ENCODE measurements at places on chromosomes 7 and 10.

GRCh38 chr7:39587393-39587792, 21.2 kb downstream of the YAE1 start:
- peaks cover 47% of the 10 kb centered on the region for H3K4me1 ChIP-seq
- no peak overlapping the region for H3K27ac ChIP-seq
- peaks cover 2% of the 10 kb centered on the region for H3K27me3 ChIP-seq
- no peak for DNase-seq

GRCh38 chr7:79434867-79435266, 18.6 kb downstream of the MAGI2 start:
- H3K36me3 ChIP-seq = no peaks in the 10 kb centered on the region
- DNase-seq = no peak
- no peak overlapping the region for H3K4me3 ChIP-seq
- no peak overlapping the region for H3K27ac ChIP-seq
- no peaks in the 10 kb centered on the region for H3K4me1 ChIP-seq

DNA sequence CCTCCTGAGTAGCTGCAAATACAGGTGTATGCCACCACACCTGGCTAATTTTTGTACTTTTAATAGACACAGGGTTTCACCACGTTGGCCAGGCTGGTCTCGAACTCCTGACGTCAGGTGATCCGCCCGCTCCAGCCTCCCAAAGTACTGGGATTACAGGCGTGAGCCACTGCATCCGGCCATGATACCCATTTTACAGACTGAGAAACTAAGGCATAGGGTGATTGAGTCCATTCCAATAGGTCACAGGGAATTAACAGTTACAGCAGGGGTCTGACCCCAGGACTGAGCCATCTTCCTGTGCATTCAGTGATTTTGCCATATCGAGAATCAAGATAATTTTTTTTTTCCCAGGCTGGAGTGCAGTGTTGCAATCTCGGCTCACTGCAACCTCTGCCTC, 12.3 kb upstream of the CTBP2 start:
- H3K36me3 ChIP-seq = no peaks in the 10 kb centered on the region
- peaks cover 12% of the 10 kb centered on the region for H3K27me3 ChIP-seq
- no peak overlapping the region for H3K4me3 ChIP-seq
- no peak overlapping the region for H3K27ac ChIP-seq
- no peaks in the 10 kb centered on the region for H3K4me1 ChIP-seq

GRCh38 chr10:105681051-105681450, 1040.0 kb downstream of the SORCS3 start:
- no peak overlapping the region for H3K27ac ChIP-seq
- no peak overlapping the region for H3K4me3 ChIP-seq
- no peak for DNase-seq

- H3K4me1 ChIP-seq = no peaks in the 10 kb centered on the region
- H3K27ac ChIP-seq = no peak overlapping the region
- DNase-seq = no peak
- peaks cover 3% of the 10 kb centered on the region for H3K27me3 ChIP-seq
- H3K4me3 ChIP-seq = no peak overlapping the region
- no peaks in the 10 kb centered on the region for H3K36me3 ChIP-seq
These were observed 226.3 kb upstream of the NPVF start for GRCh38 chr7:25454562-25455041.

GRCh38 chr7:44376429-44377133, 51.2 kb upstream of the CAMK2B start:
- H3K27ac ChIP-seq = no peak overlapping the region
- DNase-seq = no peak
- H3K36me3 ChIP-seq = no peaks in the 10 kb centered on the region
- H3K4me3 ChIP-seq = no peak overlapping the region

- peaks cover 7% of the 10 kb centered on the region for H3K4me1 ChIP-seq
- no peak overlapping the region for H3K27ac ChIP-seq
These were observed 7.9 kb upstream of the MYL7 start for GRCh38 chr7:44148961-44149536.

GRCh38 chr7:101857358-101857811, 40.0 kb downstream of the CUX1 start:
- no peak for DNase-seq
- no peaks in the 10 kb centered on the region for H3K36me3 ChIP-seq
- peak overlapping the region; percentile 91 for H3K4me3 ChIP-seq
- H3K27me3 ChIP-seq = no peaks in the 10 kb centered on the region
- H3K4me1 ChIP-seq = peaks cover 40% of the 10 kb centered on the region

DNA sequence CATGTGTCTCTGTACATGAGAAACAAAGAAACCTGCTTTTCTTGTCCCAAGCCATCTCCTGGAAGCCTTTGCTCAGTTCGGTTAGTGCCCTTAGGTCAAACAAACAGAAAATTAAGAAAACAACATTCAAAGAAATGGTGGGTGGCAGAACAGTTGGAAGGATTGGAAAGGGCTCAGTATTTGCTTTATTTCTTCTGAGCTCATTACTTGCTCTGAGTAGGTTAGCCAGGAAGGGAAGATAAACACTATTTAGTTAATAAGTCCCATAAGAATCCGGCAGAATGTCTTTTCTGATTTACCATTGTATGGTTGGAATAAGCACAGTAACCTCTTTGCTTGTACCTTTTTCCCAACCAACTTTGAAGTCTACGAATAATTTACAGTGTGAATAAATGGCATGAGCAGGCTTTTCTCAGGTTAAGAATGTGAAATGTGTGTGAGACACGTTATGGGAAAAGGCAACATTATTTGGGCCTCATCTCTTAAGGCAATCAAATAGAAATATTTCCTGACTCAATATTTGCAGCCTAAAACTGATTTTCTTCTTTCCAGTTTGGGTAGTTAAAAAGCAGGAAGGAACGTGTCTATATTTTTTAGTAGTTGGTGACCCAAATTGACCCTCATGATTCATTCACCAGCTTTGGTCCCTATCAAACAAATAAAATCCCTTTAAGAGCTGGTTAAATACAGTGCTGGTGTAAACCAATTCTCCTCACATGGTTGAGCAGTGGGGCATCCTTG, 158.5 kb downstream of the DKK1 start:
- no peaks in the 10 kb centered on the region for H3K36me3 ChIP-seq
- no peaks in the 10 kb centered on the region for H3K27me3 ChIP-seq
- no peak overlapping the region for H3K27ac ChIP-seq
- no peak for DNase-seq

GRCh38 chr7:8627325-8627724, 193.9 kb downstream of the NXPH1 start:
- no peaks in the 10 kb centered on the region for H3K27me3 ChIP-seq
- H3K36me3 ChIP-seq = no peaks in the 10 kb centered on the region
- no peak overlapping the region for H3K27ac ChIP-seq
- H3K4me1 ChIP-seq = no peaks in the 10 kb centered on the region
- DNase-seq = no peak
- no peak overlapping the region for H3K4me3 ChIP-seq

- no peak for DNase-seq
- no peak overlapping the region for H3K27ac ChIP-seq
- peaks cover 8% of the 10 kb centered on the region for H3K27me3 ChIP-seq
- H3K4me1 ChIP-seq = no peaks in the 10 kb centered on the region
- H3K36me3 ChIP-seq = no peaks in the 10 kb centered on the region
These were observed 220.2 kb downstream of the EMX2 start for GRCh38 chr10:117762819-117763172.

GRCh38 chr10:30447125-30447799, 13.3 kb downstream of the MAP3K8 start:
- DNase-seq = no peak
- H3K4me3 ChIP-seq = no peak overlapping the region
- no peaks in the 10 kb centered on the region for H3K27me3 ChIP-seq
- peaks cover 50% of the 10 kb centered on the region for H3K36me3 ChIP-seq

GRCh38 chr10:119306986-119307392, 99.6 kb downstream of the GRK5 start:
- H3K27me3 ChIP-seq = peaks cover 10% of the 10 kb centered on the region
- H3K27ac ChIP-seq = peak overlapping the region; percentile 99
- H3K36me3 ChIP-seq = peaks cover 3% of the 10 kb centered on the region
- H3K4me3 ChIP-seq = peak overlapping the region; percentile 76
- H3K4me1 ChIP-seq = peaks cover 94% of the 10 kb centered on the region

Measured in activated naive CD8-positive, alpha-beta T cell treated with anti-CD3 and anti-CD28 coated beads, Interleukin-2, amount 50 U/mL, for 24 hours (primary cell).